ENCODE measurements at places on chromosomes 4 and X.

DNA sequence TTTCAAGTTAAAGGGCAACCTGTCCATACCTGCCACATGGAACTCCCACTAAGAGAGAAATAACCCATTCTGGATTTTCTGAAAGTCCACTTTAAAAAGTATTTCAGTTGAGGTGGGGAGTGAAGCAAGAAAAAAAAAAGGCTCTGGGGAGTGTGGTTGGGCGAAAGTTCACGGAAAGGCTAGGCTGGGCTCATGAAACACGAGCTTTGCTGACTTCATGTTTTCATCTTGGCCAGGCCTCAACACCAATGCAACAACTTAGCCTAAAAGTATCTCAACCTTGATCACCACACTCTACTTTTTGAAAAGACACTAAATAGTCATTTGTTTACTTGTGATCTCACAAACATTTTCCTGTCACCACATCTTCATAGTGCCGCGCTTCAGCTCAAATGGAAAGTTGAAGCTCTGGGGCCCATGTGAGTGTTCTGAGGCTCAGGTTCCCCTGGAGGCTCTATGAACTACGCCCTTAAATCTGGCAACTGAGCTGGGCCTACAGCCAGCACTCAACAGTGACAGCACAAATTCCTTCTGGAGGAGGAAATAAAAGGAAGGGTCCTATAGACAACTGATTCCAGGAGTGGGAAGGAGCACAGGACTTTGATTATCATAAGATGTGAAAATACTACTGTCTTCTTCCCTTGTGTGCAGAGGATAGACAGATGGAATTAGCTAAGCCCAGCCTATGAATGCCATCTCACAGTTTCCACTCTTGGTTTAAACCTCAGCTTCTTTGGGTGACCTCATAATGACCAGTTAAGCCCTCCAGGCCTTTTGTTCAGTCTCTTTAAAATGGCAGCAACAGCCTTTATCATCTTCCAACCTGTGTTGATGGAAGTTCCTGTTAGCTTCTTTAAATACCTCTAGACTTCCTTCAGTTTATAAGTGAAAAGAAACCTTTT is 5.1 kb downstream of the CD40LG start:
- no peak for DNase-seq

DNA sequence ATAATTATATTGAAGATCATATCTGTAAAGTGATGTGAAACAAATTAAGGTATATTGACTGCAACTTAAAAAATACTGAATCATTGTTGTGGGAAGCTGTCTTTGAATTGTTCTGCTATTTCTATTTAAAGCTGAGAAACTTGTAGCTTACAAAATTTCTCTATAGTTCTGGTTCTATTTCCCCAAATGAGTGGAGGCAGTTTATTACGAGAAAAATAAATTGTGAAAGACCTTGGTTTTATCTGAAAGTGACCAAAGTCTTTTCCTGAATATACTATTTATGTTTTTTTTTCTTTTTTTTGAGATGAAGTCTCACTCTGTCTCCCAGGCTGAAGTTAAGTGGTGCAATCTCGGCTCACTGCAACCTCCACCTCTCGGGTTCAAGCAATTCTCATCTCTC is 165.4 kb downstream of the SH3BGRL start:
- no peak for DNase-seq

DNA sequence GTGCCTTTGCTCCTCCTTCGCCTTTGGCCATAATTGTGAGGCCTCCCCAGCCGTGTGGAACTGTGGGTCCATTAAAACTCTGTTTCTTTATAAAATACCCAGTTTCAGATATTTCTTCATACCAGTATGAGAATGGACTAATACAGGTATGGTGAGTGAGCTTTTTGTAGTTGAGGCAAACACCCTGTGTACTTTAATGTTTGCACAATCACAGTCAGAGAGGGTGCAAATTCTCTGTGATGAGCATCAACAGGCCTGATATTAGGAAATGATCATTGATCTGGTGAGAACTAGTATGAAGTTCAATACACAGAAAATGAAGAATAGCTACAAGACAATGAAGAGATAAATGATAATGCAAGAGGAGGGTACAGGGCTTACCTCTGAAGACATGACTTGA is 744.6 kb downstream of the RPA4 start:
- no peak for DNase-seq

DNA sequence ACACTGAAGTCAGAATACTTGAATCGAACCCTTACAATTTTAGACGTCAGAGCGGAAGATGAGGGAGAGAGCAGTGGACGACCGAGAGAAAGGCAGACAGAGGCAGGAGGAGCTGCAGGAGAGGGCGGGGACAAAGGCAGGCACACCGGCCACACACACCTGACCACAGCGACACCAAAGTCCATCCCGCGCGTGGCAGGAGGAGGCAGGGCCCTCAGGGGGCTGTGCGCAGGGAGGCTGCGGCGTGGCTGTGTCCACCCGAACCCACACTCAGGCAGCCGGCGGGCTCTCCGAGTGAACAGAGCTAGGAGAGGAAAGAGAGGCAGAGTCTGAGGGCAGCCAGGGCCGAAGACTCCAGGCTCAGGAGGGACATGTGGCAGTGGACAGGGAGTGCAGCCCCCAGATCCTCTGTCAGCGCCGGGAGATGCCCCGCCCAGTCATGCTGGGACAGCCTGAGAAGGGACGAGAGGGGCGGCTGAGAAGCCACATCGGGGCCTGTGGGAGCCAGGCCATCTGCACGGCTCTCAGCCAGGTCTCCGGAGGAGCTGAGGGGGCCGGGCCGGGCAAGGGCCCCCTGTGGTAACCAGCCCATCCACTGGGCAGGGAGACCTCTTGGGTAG is 20.1 kb downstream of the GAK start:
- no peak for DNase-seq

DNA sequence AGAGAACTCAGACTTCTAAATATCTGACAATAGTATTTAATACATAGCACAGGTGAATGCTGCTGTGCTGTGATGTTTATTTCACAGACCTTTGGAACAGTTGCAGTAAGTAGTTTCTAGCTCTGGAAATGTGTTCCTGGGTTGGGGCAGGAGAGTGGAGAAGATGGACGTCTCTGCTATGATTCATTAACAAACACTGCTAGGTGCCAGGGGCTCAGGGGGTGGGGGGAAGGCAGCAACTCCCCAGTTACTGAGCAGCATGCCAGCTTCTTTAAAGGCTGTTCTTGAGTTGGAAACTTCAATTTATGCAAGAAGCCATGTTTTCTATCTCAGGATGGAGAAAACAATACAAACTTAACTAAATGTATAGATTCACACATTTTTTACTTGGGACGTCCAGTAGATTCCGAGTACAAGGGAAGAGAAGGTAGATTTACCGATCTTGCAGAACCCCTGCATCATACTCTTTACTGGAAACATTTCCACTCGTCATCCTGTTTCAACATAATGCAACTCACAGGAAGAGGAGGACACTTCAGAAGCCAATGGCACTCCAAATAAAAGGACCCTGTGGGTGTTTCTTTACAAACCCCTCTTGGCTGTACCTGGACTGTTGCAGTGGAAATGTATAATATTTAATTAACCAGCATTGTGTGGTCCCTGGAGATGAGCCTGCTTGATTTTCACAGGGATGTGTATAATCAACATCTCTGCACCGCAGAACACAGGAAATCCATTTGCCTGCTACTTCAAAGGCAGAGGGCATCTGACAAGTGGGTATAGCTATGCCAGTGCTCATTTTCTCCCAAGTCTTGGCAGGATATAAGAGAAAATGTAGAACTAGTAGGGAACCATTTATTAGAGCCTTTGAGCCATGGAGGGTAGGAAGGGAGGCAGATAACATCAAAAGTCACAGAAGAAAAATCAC is 171.4 kb downstream of the SH3KBP1 start:
- DNase-seq = no peak

DNA sequence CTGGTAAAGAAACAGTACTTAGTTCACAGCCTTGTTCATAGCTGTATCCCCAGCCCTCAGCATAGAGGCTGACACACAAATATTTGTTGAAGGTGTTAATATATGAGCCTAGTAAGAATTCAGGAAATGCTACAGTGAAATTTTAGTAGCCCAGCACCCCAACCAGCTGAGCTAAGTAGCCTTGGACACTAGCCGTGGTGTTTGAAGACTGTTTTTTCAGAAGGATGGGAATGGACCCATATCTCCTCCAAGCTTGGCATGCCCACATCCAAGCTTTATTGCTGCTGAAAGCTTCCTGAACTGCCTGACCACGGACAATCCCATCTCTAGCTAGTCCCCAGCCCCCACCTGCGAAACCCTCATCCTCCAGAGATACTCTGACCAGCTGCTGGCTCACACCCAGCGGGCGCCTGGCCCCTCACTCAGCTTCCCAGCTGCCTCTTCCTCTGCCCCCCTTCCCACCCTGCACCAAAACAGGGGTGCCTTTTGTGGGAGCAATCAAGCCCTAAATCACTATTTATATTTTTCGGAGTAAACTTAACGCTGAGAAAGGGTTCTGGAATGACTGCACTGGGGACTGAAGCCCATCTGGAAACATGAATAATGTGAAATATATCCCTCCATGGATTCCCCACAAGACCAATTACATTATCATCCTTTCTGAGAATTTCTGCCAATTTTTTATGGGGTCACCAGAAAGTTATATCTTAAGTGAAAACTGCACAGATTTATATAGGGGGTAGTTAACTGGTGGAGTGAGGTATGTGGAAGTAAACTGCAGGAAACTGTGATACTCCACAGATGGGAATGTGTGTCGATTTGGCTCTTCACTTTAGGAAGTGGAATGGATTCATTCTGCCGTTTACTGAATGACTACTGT is 41.1 kb upstream of the CBR4 start:
- no peak for DNase-seq

Data from sciatic nerve (tissue), 2 donors.